ENCODE measurements at places on chromosomes 12 and 14.
A peak's percentile ranks its signal among the peaks of the same experiment; 100 is the strongest.

- no peak for DNase-seq
Observed at GRCh38 chr12:52186118-52186840, 5.5 kb downstream of the KRT80 start.

GRCh38 chr12:79420146-79420618 lies 270.6 kb downstream of the PAWR start:
- peak; percentile 64 for DNase-seq

GRCh38 chr14:69154779-69155178 lies 1.9 kb upstream of the DCAF5 start:
- no peak for DNase-seq

DNA sequence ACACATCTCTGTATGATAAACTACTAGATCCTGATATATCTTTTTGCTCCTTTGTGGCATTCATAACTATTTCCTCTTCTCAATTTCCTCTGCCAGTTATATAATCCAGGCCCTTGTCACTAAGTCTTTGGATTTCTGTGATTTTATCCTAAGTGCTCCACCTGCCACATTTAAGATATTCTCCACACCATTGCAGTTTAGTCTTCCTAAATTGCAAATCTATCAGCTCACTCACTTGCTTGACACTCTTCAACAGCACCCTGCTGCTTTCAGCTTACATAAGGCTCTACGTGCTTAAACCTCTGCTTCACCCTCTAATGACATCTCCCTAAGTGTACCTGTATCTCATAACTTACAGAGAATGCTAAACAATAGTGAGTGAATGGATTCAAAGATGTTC lies 1032.2 kb upstream of the SEL1L start:
- no peak for DNase-seq

GRCh38 chr12:68425998-68426397 lies 93.8 kb upstream of the MDM1 start:
- DNase-seq, result no peak

DNA sequence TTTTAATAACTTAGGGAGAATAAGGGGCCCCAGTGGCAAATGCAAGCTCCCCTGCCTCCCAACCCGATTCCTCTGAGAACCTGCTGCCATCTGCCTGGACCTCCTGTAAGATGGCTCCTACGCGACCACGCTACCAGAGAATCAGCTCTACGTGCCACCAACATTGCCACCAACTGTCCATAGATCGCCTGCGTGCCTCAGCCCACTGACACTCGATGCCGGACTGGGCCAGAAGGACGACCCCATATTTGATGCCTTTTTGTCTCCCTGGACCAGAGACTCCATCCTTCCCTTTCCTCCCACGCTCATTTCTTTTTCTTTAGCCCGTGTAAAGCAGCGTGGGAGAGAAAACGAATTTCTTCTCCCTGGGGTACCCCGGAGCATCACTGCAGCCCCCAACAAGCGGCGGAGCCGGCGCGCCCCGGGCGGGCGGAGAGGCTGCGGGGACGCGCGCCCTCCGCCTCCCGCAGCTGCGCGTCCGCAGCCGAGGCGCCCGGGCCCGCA lies 565 bp upstream of the KLHL42 start:
- no peak for DNase-seq

DNA sequence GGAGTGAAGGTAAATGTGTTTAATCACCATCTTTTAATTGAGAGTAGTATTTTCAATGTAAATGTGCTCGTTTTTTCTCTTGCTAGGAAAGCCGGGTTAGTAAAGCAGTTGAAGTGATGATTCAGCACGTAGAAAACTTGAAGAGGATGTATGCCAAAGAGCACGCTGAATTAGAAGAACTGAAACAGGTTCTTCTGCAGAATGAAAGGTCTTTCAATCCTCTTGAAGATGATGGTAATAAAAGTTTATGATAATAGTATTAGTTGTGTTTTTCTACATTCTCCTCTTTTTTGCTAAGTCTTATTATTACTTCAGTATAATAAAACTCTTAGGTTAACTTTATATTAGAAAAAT lies 93.9 kb downstream of the DNAI7 start:
- no peak for DNase-seq

- DNase-seq, result no peak
Observed at GRCh38 chr12:93335603-93336162, 42.0 kb upstream of the NUDT4 start.

DNA sequence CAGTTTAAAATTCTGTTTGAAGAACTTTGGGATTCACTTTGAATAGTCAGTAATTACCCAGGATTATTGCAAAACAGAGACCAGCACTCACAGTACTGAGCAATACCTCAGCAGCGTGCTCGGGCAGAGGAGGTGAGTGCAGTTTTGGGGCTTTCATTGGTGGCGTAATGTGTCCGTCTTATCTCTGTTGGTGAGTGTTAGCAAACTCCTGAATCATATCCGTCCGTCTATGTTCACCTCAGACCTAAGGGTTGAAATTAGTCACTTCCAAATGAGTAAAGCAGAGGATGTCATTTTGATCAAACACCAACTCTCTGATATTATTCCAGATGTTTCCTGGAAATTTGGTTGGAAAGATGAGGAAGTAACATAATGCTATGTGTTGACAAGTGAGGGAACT lies 82.8 kb downstream of the BORCS5 start:
- DNase-seq, result no peak

DNA sequence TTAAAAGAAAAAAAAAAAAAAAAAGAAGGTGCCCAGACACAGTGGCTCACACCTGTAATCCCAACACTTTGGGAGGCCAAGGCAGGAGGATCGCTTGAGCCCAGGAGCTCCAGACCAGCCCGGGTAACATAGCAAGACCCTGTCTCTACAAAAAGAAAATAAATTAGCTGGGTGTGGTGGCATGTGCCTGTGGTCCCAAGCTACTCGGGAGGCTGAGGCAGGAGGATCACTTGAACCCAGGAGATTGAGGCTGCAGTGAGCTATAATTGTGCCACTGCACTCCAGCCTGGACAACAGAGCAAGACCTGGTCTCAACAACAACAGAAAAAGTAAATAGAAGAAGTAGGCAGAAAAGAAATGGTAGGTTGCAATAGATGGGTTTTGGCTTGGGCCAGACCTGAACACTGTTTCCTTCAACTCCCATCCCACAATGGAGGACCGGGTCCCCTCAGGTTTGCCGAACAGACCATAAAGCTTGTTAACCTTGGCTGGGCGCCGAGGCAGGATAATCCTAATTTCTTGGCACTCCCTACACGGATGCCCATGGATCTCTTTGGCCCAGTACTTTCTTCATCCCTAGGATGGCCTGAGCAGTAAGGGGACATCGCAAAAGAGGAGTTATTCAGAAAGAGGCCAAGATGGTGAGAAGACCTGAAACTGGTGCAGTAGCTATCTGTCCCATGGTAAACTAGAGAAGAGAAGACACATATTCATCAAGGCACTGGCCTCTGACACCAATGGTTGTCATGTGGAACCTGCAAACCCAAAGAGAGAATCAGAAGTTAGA lies 165.5 kb upstream of the CCND2 start:
- DNase-seq, result no peak

DNA sequence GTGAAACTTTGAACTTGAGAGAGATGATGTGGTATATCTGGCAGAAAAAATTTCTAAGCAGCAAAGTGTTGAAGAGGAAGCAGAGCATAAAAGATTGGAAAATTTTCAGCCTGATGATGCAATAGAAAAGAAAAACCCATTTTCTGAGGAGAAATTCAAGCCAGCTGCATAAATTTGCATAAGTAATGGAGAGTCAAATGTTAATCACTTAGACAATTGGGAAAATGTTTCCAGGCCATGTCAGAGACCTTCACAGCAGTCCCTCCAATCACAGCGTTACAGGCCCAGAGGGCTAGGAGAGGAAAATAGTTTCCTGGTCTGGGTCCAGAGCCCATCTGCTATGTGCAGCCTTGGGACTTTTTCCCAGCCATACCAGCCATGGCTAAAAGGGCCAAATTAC lies 469.0 kb upstream of the FOXG1 start:
- no peak for DNase-seq

- DNase-seq, result peak; percentile 93
Observed at GRCh38 chr12:125110641-125111360, 45.6 kb downstream of the AACS start.

DNA sequence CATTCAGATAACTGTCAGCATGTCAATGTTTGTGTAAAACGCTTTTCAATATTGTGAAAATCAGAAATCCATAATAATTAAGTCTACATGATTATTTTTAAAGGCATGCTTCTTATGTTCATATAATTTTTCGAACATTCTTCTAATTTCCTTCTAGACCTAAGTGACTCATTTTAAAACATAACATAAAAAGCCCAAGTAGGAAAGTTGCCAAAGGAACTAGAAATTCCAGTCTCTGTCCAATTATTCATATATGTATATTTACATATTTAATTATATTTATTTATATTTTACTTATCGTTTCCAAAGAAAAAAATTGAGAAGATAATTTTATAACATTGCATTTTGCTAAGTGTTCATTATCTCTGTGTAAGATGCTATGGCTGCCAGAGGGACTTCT lies 110.4 kb downstream of the TMTC1 start:
- no peak for DNase-seq

GRCh38 chr14:105356927-105357326 lies 41.4 kb upstream of the TEX22 start:
- no peak for DNase-seq

DNA sequence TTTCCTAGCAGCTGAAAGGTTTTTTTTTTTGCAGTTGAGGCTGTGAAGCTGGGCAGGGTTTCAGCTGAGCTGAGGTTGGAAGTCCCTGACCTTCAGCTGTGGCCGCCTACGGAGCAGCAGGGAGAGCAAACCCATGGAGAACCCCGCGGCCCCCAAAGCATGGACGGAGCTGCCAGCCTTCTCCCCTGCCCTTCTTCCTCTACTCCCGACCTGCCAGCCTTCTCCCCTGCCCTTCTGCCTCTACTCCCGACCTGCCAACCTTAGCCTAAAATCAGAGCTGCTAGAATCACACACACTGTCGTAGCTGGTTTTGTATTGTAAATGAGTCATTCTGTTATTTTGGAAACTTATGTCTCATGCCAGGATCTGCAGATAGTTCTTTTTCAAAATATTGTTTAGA lies 74.6 kb downstream of the PPP2R5C start:
- DNase-seq, result no peak

DNA sequence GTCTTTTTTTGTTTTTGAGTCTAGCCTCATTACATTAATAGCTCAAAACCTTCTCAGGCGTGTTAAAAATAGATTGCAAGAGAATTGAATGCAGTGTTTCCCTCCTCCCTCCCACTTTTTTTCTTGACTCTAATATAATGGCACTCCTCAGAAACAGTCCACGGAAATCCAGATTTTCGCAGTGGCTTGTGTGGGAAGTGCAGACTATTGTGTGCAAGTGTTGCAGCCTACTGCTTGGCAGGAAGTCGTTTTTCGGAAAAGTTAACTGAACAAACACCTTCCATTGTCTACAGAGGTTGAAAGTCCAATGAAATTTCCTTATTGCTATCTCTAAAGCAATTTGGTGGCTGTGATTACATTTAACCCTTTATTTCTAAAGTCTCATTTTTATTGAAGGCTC lies 147.9 kb upstream of the E2F7 start:
- DNase-seq, result no peak

DNA sequence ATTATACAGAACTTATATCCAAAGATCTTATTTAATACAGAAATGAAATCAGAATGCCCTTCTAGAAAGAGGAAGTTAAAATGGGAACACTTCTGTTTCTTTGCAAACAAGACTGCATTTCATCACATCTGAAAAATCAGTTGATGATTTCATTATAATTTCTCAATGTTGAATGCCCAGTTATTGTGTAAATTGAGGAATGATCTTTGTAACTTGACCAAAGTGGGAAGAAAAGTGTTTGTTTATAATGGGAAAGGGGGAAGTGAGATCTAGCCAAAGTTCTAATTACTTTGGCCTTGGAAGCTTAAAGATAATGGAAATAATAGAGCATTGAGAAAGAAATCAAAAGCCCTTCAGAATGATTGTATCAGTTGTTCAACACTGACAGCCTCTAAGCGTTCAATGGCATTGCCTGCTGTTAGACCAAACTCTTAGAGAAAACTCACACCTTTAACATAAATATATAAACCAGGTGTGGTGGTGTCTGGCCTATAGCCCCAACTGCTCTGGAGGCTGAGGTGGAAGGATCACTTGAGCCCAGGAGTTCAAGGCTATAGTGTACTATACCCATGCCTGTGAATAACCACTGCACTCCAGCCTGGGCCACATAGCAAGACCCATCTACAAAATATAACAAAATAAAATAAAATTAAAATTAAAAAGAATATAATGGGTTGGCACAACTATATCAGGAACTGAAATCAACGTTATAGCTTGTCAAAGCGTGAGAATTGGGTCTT lies 9.9 kb upstream of the LYZ start:
- DNase-seq, result no peak

DNA sequence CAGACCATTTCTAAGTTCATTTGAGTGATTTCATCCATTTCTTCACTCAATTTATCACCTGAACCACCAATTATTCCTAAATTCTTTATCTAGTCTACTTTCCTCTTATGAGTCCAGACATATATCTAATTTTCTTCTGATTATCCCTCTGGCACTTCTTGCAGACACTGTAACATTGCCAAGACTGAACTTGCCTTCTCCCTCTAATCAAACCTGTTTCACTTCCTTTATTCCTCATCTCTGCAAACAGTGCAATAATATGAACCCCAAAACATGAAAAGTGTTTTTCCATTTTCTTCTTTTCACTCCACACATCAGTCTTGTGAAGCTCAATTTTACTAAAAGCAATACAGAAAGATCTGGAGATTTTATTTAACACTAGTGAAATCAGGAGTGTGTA lies 37.8 kb upstream of the PTPRQ start:
- DNase-seq, result no peak

- no peak for DNase-seq
Observed at GRCh38 chr12:108241986-108242703, 97.0 kb downstream of the CMKLR1 start.

DNA sequence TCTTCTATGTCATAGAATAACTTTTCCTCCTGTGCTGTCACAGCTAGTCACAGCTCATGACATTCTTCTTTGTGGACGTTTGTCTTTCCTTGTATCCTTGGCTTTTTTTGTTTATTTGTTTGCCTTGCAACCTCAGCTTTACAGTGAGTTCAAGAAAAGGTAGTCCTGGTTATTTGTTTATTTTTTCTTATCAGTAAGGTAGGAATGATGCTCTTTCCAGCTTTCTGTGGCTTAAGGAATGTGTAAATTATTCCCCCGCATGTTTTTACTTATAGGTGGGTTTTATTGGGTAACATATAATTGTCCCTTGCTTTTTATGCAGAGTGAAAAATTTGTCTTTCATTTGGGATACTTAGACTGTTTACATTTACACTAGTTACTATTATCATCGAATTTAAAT lies 1673.6 kb upstream of the FLRT2 start:
- no peak for DNase-seq

DNA sequence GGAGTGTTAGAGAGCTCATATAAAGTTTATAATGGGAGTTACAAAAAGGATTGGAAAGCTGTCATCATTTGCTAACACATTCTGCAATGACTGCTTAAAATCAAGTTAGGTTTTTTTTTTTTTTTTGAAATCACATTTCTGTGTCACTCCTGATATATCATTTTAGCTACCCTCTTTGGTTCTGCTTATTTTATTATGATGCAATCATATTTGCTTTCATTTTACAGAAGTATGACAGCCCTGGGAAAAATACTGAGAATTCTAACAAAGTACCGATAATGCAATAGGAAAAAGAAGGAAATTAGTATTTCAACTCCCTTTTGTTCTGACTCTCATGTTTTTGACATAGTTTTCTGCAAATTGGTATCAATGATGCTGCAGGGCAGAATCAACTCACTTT lies 71.6 kb upstream of the MDGA2 start:
- no peak for DNase-seq

GRCh38 chr12:114320968-114321367 lies 85.0 kb downstream of the TBX5 start:
- no peak for DNase-seq

Measured in LNCaP clone FGC (cell line).